Esophagus squamous epithelium (tissue), 5 donors: ENCODE measurements at places on chromosomes 7 and 10.

DNA sequence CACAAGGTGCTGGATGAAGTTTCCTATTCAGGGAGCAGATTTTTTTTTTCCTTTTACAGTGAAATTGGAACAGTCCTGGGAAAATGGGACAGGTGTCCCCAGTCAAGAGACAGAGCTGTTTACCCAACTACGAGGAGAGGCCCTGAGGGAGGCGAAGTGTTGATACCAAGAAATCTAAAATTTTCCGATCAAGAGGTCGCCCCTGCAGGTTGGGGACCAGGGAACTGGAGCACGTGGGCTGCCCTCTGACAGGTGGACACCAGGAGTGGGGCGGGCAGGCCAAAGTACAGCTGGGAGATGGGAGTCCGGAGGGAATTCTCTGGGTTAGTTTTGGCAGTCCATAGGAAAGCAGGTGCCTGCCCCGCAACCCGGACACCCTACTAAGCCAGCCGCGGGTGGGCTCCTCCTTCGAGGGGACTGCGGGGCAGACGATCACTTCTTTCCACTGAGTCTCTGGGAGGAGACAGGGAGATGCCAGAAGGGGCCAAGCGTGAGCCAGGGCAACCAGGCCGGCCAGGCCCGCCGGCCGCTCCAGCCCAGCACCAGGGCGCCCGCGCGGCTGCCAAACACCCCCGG lies 965 bp upstream of the CAMK1D start:
- DNase-seq = no peak

- no peak for DNase-seq
Measured at GRCh38 chr7:138116892-138117291, 40.6 kb downstream of the AKR1D1 start.

GRCh38 chr7:36346260-36346831 lies 43.3 kb upstream of the ANLN start:
- no peak for DNase-seq

DNA sequence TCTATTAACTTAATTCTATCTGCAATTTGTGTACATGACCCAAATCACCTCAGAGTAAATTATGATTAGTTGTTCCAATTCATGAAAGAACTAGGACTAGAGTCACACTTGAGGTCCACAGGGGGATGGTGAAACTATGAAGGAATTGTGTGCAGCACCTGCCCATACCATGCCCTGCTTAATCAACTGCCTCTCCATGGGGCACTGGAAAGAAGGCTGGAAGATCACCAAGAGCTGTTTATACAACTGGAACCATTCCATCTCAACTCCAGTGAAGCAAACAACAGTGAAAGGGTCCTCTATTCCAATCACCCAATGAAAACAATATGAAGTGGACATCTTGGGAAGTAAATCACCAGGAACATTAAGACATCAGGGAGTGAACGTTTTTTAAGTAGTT lies 98.7 kb upstream of the SEMA3D start:
- DNase-seq = no peak

DNA sequence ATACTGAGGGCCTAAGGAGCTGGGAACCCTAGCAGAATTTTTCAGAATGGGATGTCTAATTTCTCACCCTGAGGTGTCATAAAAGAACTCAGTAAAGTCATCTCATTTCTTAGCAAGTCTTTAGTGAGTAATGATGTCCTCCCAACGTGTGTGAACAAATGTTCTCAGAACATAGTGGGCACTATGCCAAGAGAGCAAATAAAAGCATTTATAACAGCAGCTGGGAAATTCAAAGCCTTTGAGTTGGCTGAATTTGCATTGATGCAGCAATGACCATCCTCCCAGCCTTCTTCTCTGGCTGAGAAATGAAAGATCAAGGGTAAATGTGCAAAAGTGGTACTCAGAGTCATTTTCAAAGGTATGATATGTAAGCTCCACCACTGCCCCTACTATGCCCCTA lies 109.4 kb downstream of the FAM107B start:
- no peak for DNase-seq

DNA sequence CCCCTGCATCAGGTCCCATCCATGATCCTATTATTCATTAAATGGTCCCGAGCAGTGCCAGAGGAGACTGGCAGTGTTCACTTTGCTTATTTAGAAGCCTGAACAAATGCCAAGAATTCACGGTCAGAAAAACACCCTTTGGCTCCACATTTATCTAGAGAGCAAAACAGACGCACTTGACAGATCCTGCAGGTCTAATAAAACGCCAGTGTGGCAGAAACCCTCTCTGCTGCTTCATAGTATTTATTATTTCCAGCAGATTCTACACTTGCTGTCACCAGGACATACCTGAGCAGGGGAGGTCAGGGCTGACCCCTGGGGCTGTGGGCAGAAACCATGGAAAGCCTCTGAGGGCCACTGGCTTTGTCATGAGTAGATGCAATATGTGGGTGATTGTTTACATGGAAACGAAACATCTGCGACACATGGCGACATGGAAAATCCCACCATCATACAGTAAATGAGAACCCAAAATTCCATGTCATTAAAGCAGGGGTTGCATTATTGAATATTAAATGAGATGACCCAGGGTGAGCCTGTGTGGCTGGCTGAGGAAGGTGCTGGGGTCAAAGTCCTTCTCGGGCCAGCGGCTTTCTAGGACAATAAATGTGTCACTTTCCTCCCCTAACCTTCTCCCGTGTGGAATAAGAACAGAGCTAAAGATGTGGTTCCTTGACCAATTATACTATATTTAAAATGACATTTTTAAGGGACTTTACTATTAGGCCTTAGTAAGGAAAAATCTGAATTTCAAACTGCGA lies 205.9 kb upstream of the SVIL start:
- no peak for DNase-seq
